NCI-H1930 (cell line): ENCODE measurements at places on chromosomes 1 and 21.

GRCh38 chr21:15797577-15798363, 68.0 kb downstream of the USP25 start:
- DNase-seq, result no peak

DNA sequence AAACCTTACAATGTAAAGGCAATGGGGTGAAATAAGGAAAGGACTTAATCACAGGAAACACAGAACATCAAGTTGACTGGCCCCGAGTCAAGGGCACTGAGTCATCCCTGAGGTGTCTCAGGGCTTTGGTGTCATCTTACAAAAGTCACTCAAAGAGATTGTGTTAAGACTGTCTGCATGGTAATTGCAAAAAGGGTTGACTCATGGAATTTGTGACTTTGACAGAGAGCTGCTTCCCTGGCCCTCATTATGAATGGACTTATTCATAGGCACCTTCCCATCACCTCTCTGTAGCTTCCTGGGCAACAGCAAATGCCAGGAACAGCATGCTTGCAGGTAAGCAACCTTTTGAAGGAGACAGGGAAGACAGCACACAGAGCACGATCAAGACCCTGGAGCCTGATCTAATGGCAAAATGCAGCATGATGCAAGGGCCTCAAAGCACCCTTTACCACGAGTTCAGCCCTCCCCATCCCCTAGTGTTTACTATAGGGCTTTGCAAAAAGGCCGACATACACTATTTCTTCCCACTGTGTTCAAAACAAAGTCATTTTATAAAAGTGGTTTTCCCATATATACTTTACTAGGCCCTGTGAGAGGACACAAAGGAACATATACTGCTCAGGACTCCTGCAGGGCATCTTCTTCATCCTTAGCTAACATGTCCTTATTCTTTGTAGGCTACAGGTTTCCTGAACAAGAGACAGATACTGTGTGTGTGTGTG, 17.1 kb downstream of the ZP4 start:
- no peak for DNase-seq

- no peak for DNase-seq
Measured at GRCh38 chr1:26009796-26010447, 11.7 kb upstream of the EXTL1 start.

GRCh38 chr1:199404976-199405375, 622.5 kb upstream of the NR5A2 start:
- no peak for DNase-seq

DNA sequence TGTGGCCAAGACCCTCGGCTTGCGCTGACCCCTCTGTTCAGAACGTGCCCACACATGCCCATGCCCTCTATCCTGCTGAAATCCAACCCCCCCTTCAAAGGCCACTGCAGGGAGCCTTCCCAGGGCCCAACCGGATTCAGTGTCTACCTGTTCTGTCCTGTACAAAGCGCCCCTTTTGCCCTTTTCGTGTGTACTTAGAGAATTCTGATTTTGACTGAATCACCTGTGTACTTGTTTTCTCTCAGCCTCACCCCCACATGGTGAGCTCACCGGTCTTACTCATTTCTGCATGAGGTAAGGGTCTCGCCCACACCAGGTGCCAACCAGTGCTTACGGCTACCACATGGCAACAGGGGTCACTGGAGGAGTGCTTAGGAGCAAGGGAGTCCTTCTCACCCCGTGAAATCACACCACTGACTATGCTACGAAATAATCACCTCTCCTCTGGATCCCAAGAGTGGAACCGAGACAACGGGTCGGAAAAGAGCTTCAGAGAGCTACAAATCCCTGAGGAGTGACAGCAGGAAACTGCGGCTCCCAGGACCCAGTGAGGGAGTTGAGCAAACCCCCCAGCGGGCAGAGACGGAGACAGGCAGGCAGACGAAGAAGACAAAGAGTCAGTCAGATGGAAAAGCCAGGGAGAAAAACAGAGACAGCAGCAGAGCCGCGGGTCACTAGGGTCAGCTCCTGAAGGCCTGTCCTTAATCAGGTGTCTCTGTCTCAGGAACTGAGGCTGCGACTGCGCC, 2.1 kb upstream of the S100A2 start:
- no peak for DNase-seq

DNA sequence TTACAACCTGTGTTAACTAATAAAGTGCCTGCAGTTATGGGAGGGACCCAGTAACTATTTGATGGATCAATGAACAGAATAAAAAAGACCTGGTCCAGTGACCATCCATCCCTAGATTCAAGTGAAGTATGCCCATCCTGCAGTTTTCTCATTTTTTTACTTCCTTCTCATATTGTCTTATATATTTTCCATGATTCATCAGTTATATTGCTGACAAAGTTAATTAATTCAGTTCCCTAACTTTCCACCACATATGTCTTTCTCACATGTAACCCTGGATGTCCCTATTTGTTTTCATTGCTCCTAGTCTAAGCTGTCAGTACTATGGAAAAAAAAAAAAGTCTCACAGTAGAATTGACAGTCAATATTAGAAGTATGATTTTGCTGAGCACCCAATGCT, 64.3 kb downstream of the ITGB3BP start:
- DNase-seq, result no peak

DNA sequence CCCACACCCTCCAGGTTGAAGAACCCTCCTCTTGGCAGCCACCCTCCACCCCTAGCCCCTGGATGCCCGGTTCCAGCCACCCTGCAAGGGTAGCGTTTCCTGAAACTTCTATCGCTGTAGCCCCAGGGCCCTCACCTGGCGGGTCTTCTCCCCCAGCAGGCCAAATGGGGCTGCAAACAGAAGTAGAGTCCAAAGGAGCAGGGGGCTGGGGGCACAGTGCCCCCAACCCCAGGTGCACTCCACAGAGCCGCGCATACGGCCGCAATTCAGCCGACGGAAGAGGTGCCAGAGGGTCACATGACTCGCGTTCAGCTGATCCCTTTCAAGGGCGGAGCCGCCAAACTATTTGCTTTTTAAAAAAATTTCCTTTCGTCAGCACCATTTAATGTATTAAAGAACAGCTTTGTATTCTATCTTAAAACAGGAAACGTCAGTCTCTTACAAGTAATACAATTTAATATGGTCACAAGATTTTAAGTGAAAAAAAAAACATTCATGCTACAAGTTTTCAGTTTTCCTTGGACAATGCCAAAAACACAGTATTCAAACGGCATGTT, at the start of gene GLMP:
Gene GLMP (minus strand): TSS at position 289 of the 557 bp plus-strand sequence. CDS start 34 bp downstream, at position 255.
- peak; percentile 16 for DNase-seq
